ENCODE measurements at places on chromosomes 7 and 10. TPM values are rescaled to one million over a fixed set of nuclear protein-coding genes. Genes with fewer than 3 reads are reported as not detected.
A peak's percentile ranks its signal among the peaks of the same experiment; 100 is the strongest.

DNA sequence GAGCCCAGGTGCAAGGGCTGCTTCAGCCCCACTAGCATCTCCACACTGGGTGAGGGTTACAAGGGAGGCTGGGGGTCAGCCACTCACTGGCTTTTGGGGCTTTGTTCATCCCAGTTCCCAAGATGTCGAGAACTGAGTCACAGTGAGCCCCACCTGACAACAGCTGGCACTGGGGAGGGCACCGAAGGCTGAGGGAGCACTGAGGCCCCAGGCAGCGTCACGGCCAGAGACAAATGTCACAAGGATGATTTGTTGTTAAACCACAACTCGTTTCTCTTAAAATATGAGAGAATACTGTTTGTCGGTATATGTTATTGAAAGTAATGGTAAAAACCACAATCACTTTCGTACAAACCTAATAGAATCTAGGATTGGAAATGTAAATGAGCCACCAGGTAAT is 219.9 kb downstream of the CELF2 start:
- no peak for DNase-seq
- H3K27me3 ChIP-seq = no peaks in the 10 kb centered on the region

GRCh38 chr10:80064120-80064886 is 14.2 kb upstream of the TMEM254 start:
- peak overlapping the region; percentile 66 for H3K27ac ChIP-seq
- H3K27me3 ChIP-seq = no peaks in the 10 kb centered on the region
- no peak for DNase-seq
- no peaks in the 10 kb centered on the region for H3K36me3 ChIP-seq
- peaks cover 5% of the 10 kb centered on the region for H3K4me1 ChIP-seq

- H3K27me3 ChIP-seq = no peaks in the 10 kb centered on the region
- H3K4me1 ChIP-seq = no peaks in the 10 kb centered on the region
- H3K27ac ChIP-seq = no peak overlapping the region
- DNase-seq = no peak
- H3K4me3 ChIP-seq = no peak overlapping the region
Observed at GRCh38 chr7:132854238-132854637, 227.7 kb downstream of the CHCHD3 start.

- H3K4me1 ChIP-seq = no peaks in the 10 kb centered on the region
- no peak overlapping the region for H3K27ac ChIP-seq
- peaks cover 58% of the 10 kb centered on the region for H3K27me3 ChIP-seq
- no peak for DNase-seq
Observed at GRCh38 chr10:126461289-126461940, 73.1 kb upstream of the ADAM12 start.

LBX1 gene
- not detected for total RNA-seq

DNA sequence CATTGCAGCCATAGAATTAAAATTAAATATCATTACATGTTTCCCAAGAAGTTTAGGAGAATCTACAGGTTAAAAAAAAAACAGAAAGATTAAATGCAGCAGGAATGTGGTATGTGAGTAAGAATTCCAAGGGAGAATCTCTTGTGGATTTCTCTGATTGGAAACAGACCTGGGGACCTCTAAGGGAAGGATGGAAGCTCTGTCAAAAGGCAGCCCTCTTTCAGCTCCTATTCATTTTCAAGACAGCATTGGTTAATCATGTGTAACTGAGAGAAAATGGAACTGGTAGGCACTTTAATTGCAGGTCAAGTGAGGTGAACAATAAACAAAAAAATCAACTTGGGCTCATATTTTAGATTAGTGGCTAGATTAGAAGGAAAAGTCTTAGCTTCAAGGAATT is 81.4 kb upstream of the MTPN start:
- H3K36me3 ChIP-seq = no peaks in the 10 kb centered on the region
- no peak for DNase-seq
- peaks cover 4% of the 10 kb centered on the region for H3K4me1 ChIP-seq
- H3K27ac ChIP-seq = no peak overlapping the region
- H3K27me3 ChIP-seq = no peaks in the 10 kb centered on the region
- H3K4me3 ChIP-seq = no peak overlapping the region

DNA sequence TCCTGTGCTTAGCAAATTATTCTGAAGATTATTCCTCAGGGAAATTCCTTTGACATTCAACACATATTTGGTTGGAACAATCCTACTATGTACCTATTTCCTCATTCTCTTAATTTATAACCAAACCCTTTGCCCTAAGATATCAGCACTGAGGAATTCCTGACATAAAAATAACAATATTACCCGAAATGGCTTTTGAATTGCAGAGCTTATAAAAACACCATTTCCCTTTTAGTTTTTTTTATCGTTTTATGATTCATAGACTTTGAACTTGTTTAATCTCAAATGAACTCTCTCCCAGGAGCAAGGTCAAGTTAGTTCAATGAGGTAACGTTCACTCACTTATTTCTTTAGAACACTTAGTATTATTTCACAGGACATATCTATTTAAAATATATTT is 7.7 kb upstream of the ABCB1 start:
- peaks cover 18% of the 10 kb centered on the region for H3K27me3 ChIP-seq
- H3K27ac ChIP-seq = no peak overlapping the region
- no peaks in the 10 kb centered on the region for H3K36me3 ChIP-seq
- no peak overlapping the region for H3K4me3 ChIP-seq
- DNase-seq = no peak

- no peak for DNase-seq
- no peak overlapping the region for H3K4me3 ChIP-seq
- no peaks in the 10 kb centered on the region for H3K4me1 ChIP-seq
- no peak overlapping the region for H3K27ac ChIP-seq
- no peaks in the 10 kb centered on the region for H3K36me3 ChIP-seq
Observed at GRCh38 chr10:93849593-93849992, 44.2 kb upstream of the SLC35G1 start.

- H3K4me3 ChIP-seq = no peak overlapping the region
- no peak overlapping the region for H3K27ac ChIP-seq
- H3K4me1 ChIP-seq = no peaks in the 10 kb centered on the region
- no peak for DNase-seq
Observed at GRCh38 chr10:57638411-57638810, 629.3 kb downstream of the IPMK start.

- no peak for DNase-seq
- no peaks in the 10 kb centered on the region for H3K27me3 ChIP-seq
- H3K27ac ChIP-seq = peak overlapping the region; percentile 48
- H3K4me1 ChIP-seq = no peaks in the 10 kb centered on the region
Observed at GRCh38 chr10:31947144-31947926, 18.7 kb upstream of the ARHGAP12 start.

TMEM229A gene
- not detected for total RNA-seq

PPRC1 gene
- 12.1 TPM for total RNA-seq

DNA sequence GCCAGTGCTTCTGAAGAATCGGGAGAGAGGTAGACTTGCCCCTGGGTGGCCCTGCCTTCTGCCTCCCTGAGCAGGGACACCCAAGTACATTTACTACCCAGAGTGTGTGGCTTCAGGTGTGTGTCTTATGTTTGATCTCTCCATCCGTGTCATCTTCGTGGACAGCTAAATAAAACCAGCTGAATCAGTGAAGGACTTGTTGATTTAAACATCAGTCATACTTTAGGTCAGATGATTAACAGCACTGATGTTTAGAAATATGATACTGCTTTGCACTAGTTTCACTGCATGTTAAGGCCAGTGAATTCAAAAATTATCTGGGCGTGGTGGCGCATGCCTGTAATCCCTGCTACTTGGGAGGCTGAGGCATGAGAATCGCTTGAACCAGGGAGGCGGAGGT is 4.0 kb downstream of the MTG1 start:
- no peak overlapping the region for H3K27ac ChIP-seq
- DNase-seq = no peak
- no peak overlapping the region for H3K4me3 ChIP-seq
- no peaks in the 10 kb centered on the region for H3K27me3 ChIP-seq
- H3K36me3 ChIP-seq = peaks cover 72% of the 10 kb centered on the region
- peaks cover 28% of the 10 kb centered on the region for H3K4me1 ChIP-seq

GRCh38 chr7:66641526-66641871 is 12.8 kb downstream of the KCTD7 start:
- H3K36me3 ChIP-seq = peaks cover 92% of the 10 kb centered on the region
- H3K4me1 ChIP-seq = peaks cover 18% of the 10 kb centered on the region
- no peak for DNase-seq
- no peaks in the 10 kb centered on the region for H3K27me3 ChIP-seq

DNA sequence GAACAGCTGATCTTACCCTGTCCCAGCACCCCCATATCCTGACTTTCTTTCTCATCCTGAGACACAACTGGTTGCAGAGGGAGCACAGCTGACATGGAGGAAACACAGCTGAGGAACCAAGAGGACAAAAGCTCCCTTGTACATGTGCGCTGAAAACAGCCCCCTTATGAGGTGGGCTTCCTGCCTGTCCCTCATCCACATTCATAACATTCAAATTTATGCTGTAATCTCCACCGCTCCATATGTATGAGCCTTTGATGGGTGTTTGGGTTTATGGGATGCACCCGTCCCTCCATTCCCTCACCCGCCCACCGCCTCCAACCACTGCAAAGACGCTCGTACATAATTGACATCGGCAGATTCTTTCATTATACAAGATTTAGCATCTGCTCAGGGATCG is 49.6 kb upstream of the BTRC start:
- no peak overlapping the region for H3K27ac ChIP-seq
- no peak for DNase-seq
- no peaks in the 10 kb centered on the region for H3K4me1 ChIP-seq
- H3K27me3 ChIP-seq = peaks cover 61% of the 10 kb centered on the region
- H3K36me3 ChIP-seq = no peaks in the 10 kb centered on the region

GRCh38 chr7:106031300-106032035 is 68.4 kb downstream of the CDHR3 start:
- no peak overlapping the region for H3K27ac ChIP-seq
- no peaks in the 10 kb centered on the region for H3K36me3 ChIP-seq
- no peak overlapping the region for H3K4me3 ChIP-seq

DNA sequence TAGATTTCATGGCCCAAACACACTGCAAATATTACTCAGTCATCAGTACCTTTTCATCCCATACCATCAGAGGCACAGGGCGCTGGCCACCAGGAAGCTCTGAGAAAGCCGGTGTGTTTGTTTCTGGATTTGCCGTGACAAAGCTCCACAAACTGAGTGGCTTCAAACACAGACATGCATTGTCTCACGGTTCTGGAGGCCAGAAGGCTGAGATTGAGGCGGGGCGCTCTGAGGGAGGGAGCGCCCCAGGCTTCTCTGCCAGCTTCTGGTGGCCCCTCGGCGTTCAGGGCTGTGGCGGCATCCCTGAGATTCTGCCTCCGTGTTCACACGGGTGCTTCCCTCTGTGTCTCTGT is 3.7 kb upstream of the TTYH3 start:
- no peak overlapping the region for H3K27ac ChIP-seq
- no peak overlapping the region for H3K4me3 ChIP-seq
- peaks cover 58% of the 10 kb centered on the region for H3K4me1 ChIP-seq
- H3K36me3 ChIP-seq = no peaks in the 10 kb centered on the region

- no peak for DNase-seq
- H3K27ac ChIP-seq = peak overlapping the region; percentile 92
- H3K27me3 ChIP-seq = no peaks in the 10 kb centered on the region
- H3K4me1 ChIP-seq = peaks cover 92% of the 10 kb centered on the region
- peaks cover 7% of the 10 kb centered on the region for H3K36me3 ChIP-seq
- H3K4me3 ChIP-seq = peak overlapping the region; percentile 76
Observed at GRCh38 chr10:114626841-114627240, 31.2 kb downstream of the ABLIM1 start.

- peaks cover 16% of the 10 kb centered on the region for H3K36me3 ChIP-seq
- no peak for DNase-seq
- H3K4me1 ChIP-seq = peaks cover 33% of the 10 kb centered on the region
- no peaks in the 10 kb centered on the region for H3K27me3 ChIP-seq
- no peak overlapping the region for H3K4me3 ChIP-seq
Observed at GRCh38 chr10:24444337-24444736, 235.4 kb downstream of the KIAA1217 start.

RADIL gene
- total RNA-seq = 4.5 TPM

DNA sequence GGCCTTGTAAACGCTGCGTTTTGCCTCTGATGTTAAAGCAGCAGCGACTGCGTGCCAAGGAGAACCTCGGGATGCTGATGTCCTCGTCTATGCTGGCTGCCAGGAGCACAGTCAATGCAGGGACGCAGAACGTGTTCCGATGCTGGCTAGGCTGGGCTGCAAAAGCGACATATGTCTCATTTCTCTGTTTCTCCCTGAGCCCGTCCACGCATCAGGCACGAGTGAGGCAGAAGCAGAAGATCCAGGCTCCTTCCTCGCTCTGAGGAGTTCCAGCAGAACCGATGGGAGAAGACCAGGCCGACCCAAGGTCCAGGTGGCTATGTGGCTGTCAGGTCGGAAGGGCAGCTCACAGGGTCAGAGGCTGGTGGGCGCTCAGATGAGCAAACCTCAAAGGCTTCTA is 3.7 kb upstream of the FOXL3 start:
- H3K27me3 ChIP-seq = peaks cover 85% of the 10 kb centered on the region
- peaks cover 16% of the 10 kb centered on the region for H3K4me1 ChIP-seq
- no peak for DNase-seq

DNA sequence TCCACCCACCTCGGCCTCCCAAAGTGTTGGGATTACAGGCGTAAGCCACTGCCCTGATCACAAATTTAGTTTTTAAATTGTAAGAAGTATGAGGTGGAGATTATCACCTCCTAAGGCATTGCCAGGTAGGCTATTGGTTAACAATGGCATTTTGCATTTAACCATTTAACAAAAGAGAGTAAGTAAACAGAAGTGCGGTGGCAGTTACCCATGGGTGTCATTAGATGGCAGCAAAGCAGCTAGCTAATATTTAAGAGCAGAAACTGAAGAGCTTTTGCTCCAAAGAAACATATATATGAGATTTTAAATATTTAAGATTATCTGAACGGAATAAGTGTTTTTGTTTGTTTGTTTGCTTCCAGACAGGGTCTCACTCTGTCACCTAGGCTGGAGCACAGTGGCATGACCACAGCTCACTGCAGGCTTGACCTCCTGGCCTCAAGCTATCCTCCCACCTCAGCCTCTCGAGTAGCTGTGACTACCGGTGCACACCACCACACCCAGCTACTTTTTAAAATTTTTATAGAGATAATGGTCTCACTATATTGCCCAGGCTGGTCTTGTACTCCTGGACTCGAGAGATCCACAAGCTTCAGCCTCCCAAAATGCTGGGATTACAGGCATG is 325.5 kb upstream of the C7orf33 start:
- H3K4me3 ChIP-seq = no peak overlapping the region
- no peaks in the 10 kb centered on the region for H3K36me3 ChIP-seq
- no peak for DNase-seq
- H3K27ac ChIP-seq = no peak overlapping the region
- peaks cover 48% of the 10 kb centered on the region for H3K27me3 ChIP-seq

GBX1 gene
- total RNA-seq = 1.9 TPM

GRCh38 chr10:117165538-117166417 is 27.7 kb upstream of the VAX1 start:
- no peaks in the 10 kb centered on the region for H3K36me3 ChIP-seq
- no peak for DNase-seq

TMEM26 gene
- total RNA-seq = 0.30 TPM
